ENCODE measurements at places on chromosomes 7 and 10.

DNA sequence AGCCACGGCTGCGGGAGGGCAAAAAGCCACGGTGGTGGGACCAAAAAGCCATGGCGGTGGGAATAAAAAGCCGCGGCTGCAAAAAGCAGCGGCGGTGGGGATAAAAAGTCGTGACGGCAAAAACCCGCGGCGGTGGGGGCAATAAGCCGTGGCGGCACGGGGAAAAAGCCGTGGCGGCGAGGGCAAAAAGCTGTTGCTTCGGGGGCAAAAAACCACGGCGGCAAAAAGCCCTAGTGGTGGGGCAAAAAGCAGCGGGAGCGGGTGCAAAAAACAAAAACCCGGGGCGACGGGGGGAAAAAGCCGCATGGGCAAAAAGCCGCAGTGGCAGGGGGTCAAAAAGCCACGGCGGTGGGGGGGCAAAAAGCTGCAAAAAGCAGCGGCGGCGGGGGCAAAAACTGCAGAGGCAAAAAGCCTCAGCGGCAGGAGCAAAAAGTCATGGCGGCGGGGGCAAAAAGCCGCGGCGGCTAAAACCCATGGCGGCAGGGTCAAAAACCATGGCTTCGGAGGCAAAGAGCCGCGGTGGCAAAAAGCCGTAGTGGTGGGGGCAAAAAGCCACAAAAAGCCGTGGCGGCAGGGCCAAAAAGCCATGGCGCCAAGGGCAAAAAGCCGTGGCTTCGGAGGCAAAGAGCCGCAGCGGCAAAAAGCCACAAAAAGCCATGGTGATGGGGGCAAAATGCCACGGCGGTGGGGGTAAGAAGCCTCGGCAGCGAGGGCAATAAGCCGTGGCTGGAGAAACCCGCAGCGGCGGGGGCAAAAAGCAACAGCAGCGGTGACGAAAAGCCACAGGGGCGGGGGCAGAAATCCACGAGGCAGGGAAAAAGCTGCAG, 525.8 kb downstream of the ZNF33B start:
- no peak for DNase-seq

DNA sequence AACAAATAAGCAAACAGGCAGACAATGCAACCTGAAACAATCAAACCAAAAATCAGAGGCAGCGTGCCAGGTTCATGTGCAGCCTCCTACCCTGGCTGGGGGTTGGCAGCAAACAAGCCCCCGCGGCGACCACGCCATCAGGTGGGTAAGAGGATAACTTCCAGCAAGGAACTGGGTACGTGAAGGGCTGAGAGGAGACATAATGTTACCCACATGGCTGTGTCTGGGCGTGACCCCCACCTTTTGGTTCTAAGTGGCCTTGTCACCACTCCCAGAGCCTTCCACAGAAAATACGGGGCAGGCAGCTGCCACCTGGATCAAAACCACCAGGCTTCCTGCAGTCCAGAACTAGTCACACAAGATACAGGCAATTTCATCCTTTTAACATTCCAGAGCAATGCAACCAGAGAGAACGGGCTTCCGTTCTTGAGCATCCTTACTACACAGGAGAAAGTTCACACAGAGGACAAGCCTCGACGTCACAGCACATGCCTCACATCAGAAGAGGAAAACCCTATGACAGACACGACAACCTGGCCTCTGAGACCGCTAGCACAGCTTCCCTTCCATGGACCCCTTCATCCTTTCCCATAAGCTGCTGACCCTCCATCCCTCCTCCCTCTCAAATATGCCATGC, 171.0 kb downstream of the GRID1 start:
- no peak for DNase-seq

DNA sequence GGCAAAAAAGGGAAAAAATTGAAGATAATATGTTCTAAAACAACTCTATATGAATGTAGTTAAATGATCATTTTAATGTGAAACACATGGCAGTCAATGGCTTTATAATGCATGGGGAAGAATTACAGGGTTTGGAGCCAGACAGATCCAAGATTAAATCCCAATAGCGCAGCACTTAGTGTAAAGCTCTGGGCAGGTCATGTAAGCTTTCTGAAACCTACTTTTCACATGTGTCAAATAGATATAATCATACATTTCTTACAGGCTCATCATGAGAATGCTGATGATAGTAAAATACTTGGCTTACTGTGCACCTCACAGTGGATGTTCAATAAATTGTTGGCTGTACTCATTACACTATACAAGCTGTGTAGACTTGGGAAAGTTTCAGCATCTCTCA, 48.0 kb upstream of the ZNF365 start:
- DNase-seq: no peak

DNA sequence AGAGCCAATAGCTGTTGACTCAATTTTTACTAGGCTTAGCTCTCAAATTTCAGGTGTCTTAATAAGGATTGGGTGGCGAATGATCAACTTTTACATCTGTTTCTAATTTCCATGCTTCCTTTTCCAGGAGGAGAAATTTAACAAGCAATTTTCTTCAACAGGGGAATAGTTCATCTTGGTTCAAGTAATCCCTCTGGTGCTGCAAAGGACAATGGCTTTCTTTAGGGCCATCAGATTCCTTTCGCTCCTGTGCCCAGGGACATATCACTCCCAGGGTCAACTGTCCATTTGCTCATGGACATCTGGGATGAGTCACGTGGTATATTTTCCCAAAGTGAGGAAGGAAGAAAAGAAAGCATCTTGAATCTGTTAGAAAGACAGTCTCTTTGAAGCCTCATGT, 313.3 kb downstream of the FRMD4A start:
- DNase-seq: no peak

DNA sequence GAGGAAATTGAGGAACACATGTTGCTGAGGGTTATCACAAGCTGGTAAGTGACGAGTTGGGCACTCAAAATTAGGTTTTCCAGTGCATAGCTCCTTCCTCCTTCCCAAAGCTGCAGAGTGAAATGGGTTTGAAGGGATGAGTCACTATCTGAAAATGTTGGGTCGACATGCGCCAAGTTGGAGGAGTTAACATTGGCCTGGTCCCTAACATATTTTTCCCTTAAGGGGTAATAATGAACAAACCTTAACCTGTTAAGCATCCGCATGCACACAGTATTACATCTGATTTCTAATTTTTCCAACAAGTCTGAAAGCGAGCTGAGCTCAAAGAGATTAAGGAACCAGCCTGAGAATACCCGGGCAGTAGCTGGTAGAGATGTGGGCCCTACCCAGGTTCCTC, 20.7 kb upstream of the TECTB start:
- no peak for DNase-seq

GRCh38 chr7:116782177-116782711, 80.1 kb upstream of the CAPZA2 start:
- DNase-seq: no peak

DNA sequence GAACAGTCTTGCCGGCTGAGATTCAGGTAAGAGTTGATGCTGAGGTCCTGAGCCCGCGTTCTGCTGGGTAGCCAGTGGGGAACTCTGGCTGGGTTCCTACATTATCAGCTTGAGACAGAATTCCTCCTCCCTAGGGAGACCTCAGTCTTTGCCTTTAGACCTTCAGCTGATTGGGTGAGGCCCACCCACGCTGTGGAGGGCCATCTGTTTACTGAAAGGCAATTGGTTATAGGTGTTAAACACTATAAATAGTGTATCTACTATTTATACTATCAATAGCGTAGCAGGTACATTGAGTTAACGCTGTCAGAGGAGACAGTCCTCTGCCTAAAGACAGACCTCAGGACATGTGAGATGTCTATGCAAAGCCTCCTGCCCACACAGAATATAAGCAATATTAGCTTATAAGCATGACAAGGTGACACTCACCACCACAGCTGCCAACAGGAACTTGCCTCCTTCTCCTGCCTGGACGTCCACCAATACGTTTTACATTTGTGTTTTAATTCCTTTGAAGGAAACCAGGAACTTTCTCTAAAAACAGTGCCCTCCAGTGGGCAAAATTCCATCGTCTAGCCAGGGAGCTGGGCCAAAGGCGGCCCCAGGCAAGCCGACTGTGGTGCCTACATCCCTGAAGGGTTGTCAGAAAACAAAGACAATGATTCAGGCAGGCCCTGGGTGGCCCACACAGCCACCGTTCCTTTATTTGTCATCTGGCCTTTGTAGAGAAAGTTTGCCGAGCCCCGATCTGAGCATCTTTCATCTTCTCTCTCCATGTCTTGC, 58.8 kb downstream of the INSIG1 start:
- no peak for DNase-seq

- DNase-seq: no peak
Measured at GRCh38 chr10:14609178-14609577, 165.5 kb downstream of the FAM107B start.

GRCh38 chr10:111338035-111338434, 261.2 kb downstream of the ADRA2A start:
- DNase-seq: no peak

DNA sequence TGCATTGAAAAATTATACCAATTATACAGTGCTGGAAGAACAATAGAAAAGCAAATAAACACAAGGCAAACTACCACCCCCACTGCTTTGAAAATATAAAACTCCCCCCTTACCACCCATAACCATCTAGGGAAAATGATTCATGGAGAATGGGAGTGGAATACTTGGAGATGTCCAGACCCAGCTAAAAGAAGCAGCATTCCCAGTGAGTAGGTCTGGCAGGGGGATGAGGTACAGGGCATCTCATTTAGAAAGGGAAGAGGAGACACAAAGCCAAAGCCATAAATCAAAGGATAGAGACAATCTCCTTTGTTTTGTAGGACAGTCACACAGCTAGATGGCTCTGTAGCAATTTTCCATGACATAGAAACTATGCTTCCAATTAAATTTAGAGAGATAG, 36.0 kb upstream of the DGKI start:
- no peak for DNase-seq

GRCh38 chr7:78953090-78953489, 500.4 kb downstream of the MAGI2 start:
- no peak for DNase-seq

- DNase-seq: no peak
Measured at GRCh38 chr7:93551063-93551895, 23.2 kb downstream of the CALCR start.

- DNase-seq: no peak
Measured at GRCh38 chr7:130201796-130202195, 3.4 kb downstream of the TMEM209 start.

- no peak for DNase-seq
Measured at GRCh38 chr7:101846800-101847538, 29.5 kb downstream of the CUX1 start.

DNA sequence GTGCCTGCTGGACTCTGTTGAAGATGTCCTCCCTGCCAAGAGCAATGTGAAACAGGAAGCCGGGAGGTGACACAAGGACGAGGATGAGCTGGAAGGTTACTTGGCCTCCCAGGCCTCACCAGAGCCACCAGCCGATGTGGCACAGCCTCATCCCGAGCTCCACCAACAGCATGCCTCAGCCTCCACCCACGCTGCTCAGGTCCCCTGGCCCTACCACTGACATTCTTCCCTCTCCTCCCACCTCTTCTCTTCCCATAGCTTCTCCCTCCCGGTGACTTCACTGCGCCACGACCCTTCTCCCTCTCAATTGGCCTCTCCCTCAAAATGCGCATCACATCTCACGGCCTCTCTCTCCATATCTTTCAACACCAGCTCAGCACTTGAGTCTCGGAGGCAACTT, 249.9 kb downstream of the SKAP2 start:
- DNase-seq: no peak

GRCh38 chr10:14326581-14326980, 4.1 kb downstream of the FRMD4A start:
- DNase-seq: no peak

GRCh38 chr10:31000867-31001266, 30.8 kb downstream of the ZNF438 start:
- no peak for DNase-seq

DNA sequence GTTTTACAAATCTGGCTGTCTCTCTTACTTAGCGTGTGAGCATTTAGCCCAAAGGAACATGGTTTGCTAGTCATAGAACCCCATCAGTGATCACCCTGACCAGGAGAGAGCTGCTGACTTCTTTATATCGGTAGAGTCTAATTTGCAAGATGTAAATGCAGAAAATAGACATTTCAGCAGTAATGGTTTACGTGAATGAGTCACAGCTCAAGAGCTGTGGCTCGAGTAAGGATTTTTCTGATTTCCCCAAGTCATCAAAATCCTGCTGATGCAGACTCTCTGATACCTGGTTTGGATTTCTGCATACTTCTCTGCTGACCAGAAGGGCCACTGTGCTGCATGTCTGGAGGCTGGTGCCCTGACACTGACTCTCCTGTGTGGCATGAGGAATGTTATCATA, 25.7 kb downstream of the NUB1 start:
- no peak for DNase-seq

DNA sequence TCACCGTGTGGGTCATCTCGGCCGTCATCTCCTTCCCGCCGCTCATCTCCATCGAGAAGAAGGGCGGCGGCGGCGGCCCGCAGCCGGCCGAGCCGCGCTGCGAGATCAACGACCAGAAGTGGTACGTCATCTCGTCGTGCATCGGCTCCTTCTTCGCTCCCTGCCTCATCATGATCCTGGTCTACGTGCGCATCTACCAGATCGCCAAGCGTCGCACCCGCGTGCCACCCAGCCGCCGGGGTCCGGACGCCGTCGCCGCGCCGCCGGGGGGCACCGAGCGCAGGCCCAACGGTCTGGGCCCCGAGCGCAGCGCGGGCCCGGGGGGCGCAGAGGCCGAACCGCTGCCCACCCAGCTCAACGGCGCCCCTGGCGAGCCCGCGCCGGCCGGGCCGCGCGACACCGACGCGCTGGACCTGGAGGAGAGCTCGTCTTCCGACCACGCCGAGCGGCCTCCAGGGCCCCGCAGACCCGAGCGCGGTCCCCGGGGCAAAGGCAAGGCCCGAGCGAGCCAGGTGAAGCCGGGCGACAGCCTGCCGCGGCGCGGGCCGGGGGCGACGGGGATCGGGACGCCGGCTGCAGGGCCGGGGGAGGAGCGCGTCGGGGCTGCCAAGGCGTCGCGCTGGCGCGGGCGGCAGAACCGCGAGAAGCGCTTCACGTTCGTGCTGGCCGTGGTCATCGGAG, 1.8 kb downstream of the ADRA2A start:
- DNase-seq: no peak

DNA sequence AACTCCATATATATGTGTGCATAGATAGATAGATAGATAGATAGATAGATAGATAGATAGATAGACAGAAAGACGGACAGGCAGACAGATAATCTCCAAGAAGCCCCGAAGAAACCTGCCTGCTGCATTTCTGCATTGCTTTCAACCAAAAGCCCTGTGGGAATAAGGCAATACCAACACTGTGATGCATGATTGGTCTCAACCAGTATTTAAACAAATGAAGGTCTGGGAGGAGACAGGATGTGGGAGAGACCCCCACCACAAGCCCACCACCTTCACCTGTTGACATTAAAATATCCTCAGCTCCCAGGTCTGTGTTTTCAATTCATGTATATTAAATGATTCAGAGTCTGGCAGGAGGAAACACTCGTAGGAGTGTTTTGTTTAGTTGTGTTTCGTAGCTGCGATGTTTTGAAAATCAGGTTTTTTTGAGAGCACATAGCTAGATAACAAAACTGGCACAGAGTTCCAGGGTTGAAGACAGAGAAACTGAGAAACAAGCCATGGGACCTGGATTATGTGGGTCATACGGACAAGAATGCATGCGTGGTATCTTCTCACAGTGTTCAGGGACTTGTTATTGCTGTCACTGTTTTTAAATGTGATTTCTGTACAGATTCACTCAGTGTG, 200.7 kb upstream of the AHR start:
- DNase-seq: no peak

Measured in stimulated activated CD8-positive, alpha-beta memory T cell treated with anti-CD3 and anti-CD28 coated beads, Interleukin-7, amount 100 ng/mL, for 1 hour (primary cell).